ENCODE measurements at places on chromosomes 16 and 17.

DNA sequence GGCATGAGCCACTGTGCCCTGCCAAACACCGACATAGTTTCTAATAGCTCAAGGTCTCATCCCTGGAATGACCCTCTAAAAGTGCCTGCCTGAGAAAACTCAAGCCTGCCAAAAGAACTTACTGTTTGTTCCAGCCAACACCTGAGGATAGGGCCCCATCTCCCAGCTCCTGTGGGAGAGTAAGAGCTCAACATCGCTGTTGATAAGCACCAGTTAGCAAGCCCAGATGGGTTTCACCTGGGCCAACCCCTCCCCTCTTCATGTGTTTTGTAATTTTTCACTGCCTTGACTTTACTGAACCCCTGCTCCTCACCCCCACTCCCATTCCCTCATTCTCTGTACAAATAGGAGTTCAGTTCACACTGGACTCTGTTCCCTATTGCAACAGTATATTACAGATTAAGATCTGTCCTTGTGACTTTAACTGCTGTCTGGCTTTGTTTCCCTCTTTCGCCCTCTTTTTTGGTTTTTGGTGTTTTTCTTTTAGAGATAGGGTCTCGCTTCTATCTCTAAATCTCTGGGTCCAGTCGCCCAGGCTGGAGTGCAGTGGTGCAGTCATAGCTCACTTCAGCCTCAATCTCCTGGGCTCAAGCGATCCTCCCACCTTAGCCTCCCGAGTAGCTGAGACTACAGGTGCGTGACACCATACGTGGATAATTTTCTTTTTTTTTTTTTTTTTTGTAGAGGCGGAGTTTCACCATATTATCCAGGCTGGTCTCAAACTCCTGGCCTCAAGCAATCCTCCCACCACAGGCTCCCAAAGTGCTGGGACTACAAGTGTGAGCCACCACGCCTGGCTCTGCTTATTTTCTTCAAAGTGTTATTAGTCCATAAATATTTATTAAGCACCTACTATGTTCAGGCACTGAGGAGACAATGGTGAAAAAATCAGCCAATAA is 12.3 kb downstream of the NUPR1 start:
- DNase-seq = no peak

GRCh38 chr16:75921281-75921680 is 195.0 kb upstream of the CPHXL start:
- no peak for DNase-seq

- DNase-seq = no peak
Observed at GRCh38 chr17:48723423-48724250, 652 bp downstream of the PRAC2 start.

- no peak for DNase-seq
Observed at GRCh38 chr17:44547625-44548267, 9.5 kb upstream of the FZD2 start.

- no peak for DNase-seq
Observed at GRCh38 chr17:63365366-63366240, 80.5 kb downstream of the CYB561 start.

GRCh38 chr16:7602291-7602950 is 269.8 kb downstream of the RBFOX1 start:
- DNase-seq = no peak

Data from CD8-positive, alpha-beta memory T cell (primary cell).